ENCODE measurements at places on chromosomes 2 and 18. TPM values are rescaled to one million over a fixed set of nuclear protein-coding genes. Genes with fewer than 3 reads are reported as not detected.

DNA sequence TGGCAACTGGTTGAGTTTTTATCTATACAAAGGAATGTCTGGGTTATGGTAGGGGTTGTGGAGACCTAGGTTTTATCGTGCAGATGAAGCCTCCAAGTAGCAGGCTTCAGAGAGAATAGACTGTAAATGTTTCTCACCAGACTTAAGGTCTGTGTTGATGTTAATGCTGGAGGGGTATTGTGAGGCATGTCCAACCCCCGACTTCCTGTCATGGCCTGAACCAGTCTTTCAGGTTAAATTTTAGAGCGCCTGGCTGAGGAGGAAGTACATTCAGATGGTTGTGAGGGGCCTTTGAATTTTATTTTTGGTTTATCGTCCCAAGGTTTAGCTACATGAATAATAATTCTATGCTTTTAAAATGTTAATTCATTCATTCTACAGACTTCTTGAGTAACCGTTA lies 435.1 kb downstream of the DLGAP1 start:
- no peaks in the 10 kb centered on the region for H3K36me3 ChIP-seq
- no peak overlapping the region for H3K27ac ChIP-seq
- H3K4me1 ChIP-seq, result no peaks in the 10 kb centered on the region
- ATAC-seq, result no peak
- H3K27me3 ChIP-seq, result peaks cover 3% of the 10 kb centered on the region

DNA sequence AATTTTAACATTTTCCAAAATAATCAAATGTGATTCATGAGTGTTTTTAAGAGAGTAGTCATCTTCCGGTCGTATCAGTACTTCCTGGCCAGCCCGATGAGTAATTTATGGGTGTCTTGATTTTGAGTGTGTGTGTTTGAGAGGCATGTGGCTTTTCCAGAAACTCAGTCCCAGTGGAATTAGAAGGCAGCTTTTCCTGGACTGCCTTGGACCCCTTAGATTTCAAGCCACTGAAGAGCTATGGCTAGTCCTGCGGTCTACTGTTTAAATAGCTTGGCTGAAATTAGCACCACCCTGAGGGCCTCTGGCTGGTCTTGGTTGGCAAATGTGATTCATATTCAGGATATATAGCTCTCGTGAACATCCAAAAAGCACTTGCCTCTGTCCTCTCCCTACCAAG lies 59.4 kb downstream of the HK2 start:
- H3K36me3 ChIP-seq, result peaks cover 83% of the 10 kb centered on the region
- H3K4me1 ChIP-seq, result peaks cover 4% of the 10 kb centered on the region
- H3K27me3 ChIP-seq, result no peaks in the 10 kb centered on the region
- H3K27ac ChIP-seq, result no peak overlapping the region
- ATAC-seq, result peak; percentile 16

- no peaks in the 10 kb centered on the region for H3K4me1 ChIP-seq
- ATAC-seq, result no peak
- H3K4me3 ChIP-seq, result peak overlapping the region; percentile 76
- no peaks in the 10 kb centered on the region for H3K36me3 ChIP-seq
Observed at GRCh38 chr2:179263015-179263414, 1.6 kb downstream of the SESTD1 start.

GRCh38 chr2:8644605-8645175 lies 37.2 kb upstream of the ID2 start:
- H3K27ac ChIP-seq, result no peak overlapping the region
- no peak for ATAC-seq
- no peaks in the 10 kb centered on the region for H3K27me3 ChIP-seq
- H3K4me1 ChIP-seq, result no peaks in the 10 kb centered on the region
- H3K4me3 ChIP-seq, result no peak overlapping the region

DNA sequence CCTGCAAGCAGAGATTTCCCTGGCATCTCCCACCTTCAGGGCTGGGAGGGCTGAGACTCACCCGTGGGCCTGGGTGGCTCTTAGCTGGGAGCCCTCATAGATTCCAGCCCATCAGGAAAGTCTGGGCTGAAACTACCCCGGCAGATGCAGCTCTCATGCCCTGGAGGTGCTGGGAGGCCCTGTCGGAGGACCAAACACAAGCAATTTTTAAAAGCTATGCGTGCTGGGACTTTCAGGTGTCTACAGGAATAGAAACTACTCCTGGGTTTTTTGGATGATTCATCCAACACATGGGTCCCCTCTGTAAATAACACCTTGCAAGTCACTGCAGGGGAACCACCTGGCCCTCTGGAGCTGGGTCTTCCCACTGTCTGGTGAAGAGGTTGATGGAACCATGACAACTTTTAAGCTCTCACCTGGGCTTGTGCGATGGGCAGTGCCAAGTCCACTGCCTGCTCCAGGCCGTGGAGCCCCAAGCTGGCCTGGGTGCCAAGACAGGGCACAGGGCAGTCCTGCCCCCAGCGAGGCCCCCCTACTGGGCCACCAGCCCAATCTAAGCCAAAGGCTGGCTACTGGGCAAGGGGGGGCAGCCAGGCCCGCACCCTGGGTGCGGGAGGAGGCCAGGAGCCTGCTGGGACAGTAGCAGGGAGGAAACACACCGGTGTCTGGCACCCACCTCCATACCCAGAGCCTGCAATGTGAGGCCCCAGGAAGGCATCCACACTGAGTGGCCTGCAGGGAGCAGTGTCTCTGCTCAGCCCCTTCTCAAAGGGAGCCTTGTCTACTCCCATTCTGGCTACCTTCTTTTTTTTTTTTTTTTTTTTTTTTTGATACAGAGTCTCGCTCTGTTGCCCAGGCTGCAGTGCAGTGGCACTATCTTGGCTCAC lies 1.1 kb upstream of the GPR55 start:
- H3K27me3 ChIP-seq, result no peaks in the 10 kb centered on the region
- ATAC-seq, result peak; percentile 65
- H3K4me3 ChIP-seq, result peak overlapping the region; percentile 81
- peak overlapping the region; percentile 94 for H3K27ac ChIP-seq
- H3K4me1 ChIP-seq, result peaks cover 31% of the 10 kb centered on the region

DNA sequence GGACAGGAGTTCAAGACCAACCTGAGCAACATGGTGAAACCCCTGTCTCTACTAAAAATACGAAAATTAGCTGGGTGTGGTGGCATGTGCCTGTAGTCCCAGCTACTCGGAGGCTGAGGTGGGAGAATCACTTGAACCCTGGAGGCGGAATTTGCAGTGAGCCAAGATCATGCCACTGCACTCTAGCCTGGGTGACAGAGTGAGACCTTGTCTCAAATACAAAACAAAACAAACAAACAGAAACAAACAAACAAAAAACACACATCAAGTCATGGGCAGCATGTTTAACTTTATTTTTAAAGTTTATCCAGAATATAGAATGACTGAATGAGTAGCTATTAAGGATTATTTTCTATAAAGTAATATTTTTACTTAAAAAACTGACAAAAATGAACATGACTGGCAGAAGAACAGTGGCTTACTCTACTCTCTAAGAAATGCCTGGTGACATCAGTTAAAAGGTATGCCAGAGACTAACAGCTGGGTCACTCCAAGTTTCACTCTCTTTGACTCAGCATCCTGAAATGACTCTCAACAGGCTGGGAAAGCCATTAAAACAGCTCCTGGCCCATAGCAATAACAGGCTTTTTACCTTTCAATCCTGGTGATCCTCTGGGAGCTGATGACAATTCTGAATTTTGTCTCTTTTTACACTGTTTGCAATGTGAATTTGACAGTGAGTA lies 281.6 kb upstream of the STON1 start:
- ATAC-seq, result peak; percentile 100
- H3K36me3 ChIP-seq, result no peaks in the 10 kb centered on the region
- no peak overlapping the region for H3K4me3 ChIP-seq
- H3K27ac ChIP-seq, result no peak overlapping the region
- H3K4me1 ChIP-seq, result no peaks in the 10 kb centered on the region

FN1 gene
- 1.2 TPM for total RNA-seq

TUBB8B gene
- total RNA-seq, result 0.22 TPM

C2orf80 gene
- not detected for total RNA-seq
